ENCODE measurements at places on chromosomes 16 and 17. TPM values are rescaled to one million over a fixed set of nuclear protein-coding genes. Genes with fewer than 3 reads are reported as not detected.

DNA sequence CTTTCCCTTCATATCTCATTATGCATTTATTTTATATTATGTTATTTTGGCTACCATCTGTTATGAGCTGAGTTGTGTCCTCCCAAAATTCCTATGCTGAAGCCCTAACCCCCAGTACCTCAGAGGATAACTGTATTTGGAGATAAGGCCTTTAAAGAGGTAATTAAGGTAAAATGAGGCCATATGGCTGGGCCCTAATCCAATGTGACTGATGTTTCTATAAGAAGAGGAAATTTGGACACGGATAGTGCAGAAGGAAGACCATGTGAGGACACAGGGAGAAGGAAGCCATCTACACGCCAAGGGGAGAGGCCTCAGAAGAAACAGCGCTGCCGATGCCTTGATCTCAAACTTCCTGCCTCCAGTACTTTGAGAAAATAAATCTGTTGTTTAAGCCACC, 557.7 kb upstream of the CDH5 start:
- H3K4me3 ChIP-seq: no peak overlapping the region
- no peaks in the 10 kb centered on the region for H3K36me3 ChIP-seq
- no peak overlapping the region for H3K27ac ChIP-seq
- H3K27me3 ChIP-seq: no peaks in the 10 kb centered on the region

DNA sequence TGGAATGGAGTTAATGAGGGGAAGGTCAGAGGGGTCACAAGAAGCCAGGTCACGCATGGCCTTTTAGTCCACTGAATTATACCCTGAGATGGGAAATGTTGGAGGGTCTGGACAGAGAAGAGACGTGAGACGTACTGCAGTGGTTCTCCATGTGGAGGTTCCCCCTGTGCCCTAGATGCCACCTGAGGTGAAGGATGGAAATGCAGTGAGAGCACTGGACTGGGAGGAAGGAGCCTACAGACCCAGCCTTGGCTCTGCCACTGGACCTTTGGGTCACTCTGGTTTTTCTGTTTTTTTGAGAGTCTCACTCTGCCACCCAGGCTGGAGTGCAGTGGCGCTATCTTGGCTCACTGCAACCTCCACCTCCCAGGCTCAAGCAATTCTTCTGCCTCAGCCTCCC, 1.8 kb upstream of the PLSCR3 start:
- peaks cover 3% of the 10 kb centered on the region for H3K36me3 ChIP-seq
- no peak overlapping the region for H3K4me3 ChIP-seq
- H3K27me3 ChIP-seq: no peaks in the 10 kb centered on the region

Gene CD7
- total RNA-seq: 320 TPM

Gene CX3CL1
- not detected for total RNA-seq

- no peak for DNase-seq
- peaks cover 2% of the 10 kb centered on the region for H3K4me1 ChIP-seq
- no peak overlapping the region for H3K27ac ChIP-seq
- no peaks in the 10 kb centered on the region for H3K36me3 ChIP-seq
- H3K27me3 ChIP-seq: peaks cover 25% of the 10 kb centered on the region
Measured at GRCh38 chr16:48052731-48053417, 102.9 kb downstream of the ABCC12 start.

Gene LITAFD
- not detected for total RNA-seq

DNA sequence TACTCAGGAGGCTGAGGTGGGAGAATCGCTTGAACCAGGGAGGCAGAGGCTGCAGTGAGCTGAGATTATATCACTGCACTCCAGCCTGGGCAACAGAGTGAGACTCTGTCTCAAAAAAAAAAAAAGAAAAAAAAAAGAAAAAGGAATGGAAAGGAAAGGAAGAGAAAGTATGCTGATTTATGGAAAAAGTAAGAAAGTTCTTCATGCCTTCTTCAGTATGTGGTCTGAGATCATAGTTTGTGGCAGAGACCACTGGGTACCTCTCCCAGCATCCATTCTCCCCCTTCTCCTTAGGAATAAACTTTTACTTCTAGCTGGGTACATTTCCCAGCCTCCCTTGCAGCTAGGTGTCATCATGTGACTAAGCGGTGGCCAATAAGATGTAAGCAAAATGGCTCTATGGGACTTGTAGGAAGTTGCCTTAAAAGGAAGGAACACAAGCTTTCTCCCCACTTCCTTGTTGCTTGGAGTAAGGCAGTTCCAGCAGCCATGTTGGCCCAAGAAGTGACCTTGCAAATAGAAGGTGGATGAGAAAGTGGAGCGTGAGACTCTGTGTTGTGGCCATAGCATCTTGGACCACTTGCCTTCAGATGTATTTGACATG, 26.1 kb upstream of the XPO6 start:
- H3K27me3 ChIP-seq: peaks cover 5% of the 10 kb centered on the region
- H3K4me1 ChIP-seq: no peaks in the 10 kb centered on the region
- H3K27ac ChIP-seq: no peak overlapping the region
- DNase-seq: no peak
- no peak overlapping the region for H3K4me3 ChIP-seq

Gene PYDC1
- not detected for total RNA-seq

DNA sequence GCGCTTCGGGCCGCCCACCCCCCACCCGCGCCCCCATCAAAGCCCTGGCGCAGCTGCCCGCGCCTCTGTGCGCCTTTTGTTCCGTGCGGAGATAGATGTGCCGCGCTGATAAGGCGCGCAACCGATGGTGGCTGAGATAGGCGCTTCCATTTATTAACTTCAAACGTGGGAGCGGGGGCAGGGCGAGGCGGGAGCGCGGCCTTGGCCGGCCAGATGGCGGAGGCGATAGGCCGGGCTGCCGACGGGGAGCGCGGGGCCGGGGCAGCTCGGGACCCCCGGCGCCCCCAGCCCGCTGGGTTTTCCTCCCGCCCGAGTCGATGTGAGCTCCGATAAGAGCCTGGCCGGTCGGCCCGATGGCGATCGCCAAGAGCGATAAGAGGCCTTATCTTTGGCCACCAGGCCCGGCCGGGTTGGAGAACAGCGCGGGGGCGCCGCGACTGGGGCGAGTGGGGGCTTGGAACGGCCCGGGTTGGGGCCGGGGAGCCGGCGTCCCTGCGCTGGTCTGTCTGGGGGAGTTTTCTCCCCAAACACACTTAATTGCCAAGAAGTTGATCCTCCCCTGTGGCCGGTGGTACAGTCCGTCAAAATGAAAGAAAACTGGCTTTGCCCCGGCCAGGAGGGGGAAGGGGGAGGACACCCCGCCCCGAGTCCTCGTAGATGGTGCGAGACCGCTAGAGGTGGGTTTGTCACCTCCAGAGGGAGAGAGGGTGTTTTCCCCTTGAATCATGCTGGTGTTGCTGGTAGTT, 2.7 kb downstream of the ZFPM1 start:
- peak; percentile 72 for DNase-seq
- peaks cover 3% of the 10 kb centered on the region for H3K27me3 ChIP-seq
- peak overlapping the region; percentile 79 for H3K27ac ChIP-seq
- H3K4me3 ChIP-seq: peak overlapping the region; percentile 78

DNA sequence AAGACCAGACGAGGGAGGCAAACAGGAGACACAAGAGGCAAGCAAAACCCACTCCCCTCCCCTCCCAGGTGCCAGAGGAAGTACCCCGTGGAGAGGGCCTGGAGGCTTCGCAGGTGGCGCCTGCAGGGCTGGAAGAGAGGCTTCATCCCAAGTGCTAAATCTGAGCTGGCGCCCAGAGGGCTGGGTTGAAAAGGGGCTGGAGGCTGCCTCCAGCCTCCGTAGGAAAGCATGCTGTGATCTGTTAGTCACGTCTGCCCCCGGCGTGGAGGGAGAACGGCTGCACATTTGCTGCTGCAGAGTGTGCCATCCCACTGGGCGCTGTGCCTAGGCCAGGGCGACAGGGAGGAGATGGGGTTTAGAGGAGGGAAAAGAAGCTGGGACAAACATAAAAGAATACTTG, 16.9 kb downstream of the RPH3AL start:
- H3K4me1 ChIP-seq: peaks cover 11% of the 10 kb centered on the region
- no peak for DNase-seq
- H3K36me3 ChIP-seq: no peaks in the 10 kb centered on the region
- no peak overlapping the region for H3K27ac ChIP-seq
- H3K27me3 ChIP-seq: peaks cover 21% of the 10 kb centered on the region

Gene NDRG4
- 3.2 TPM for total RNA-seq

Gene VAC14
- total RNA-seq: 36.9 TPM

Gene NOXO1
- total RNA-seq: 0.58 TPM

DNA sequence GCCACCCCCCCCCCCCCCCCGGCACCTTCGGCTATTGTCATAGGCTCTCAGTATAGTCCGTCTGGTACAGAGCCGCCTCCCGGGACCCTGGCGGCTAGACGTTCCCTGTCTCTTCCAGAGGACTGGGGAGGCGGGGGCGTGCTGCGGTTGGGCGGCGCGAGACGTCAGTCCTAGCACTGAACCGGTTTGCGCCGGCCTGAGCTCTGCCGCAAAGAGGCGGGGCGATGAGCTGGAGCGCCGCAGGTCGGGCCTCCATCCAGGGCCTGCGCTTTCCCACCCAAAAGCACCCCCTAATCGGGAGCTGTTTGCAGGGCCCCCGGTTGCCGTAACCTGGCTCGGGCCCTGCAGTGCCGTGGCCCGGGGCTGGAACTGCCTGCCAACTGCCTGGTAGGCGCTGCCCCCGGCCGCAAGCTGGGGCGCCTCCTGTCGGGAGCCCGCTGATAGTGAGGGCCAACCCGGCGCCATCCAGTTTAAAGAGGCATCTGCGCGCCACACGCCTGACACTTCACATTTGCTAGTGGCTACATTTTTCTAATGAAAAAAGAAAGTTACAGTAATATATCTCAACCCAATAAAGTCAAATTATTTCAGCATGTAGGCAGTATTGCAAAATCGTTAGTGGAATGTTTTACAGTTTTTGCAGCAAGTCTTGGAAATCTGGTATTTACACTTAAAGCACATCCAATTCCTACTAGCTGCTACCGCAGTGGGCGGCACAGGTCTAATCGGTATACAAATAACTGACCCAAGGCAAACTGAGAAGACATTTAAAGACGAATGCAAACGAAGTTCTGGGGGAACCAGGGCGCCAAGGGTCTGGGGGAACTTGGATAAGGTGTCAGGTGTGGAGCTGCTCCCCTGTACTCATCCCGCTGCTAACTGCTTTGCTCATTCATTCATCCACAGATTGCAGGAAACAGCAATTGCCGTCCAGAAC, 753 bp upstream of the USP22 start:
- peak; percentile 96 for DNase-seq
- H3K27me3 ChIP-seq: peaks cover under 1% of the 10 kb centered on the region
- H3K36me3 ChIP-seq: peaks cover 5% of the 10 kb centered on the region
- peaks cover 22% of the 10 kb centered on the region for H3K4me1 ChIP-seq

GRCh38 chr16:81477697-81478693, 33.4 kb downstream of the CMIP start:
- H3K36me3 ChIP-seq: peaks cover 44% of the 10 kb centered on the region
- peaks cover 70% of the 10 kb centered on the region for H3K4me1 ChIP-seq
- H3K4me3 ChIP-seq: peak overlapping the region; percentile 55
- no peak for DNase-seq
- no peaks in the 10 kb centered on the region for H3K27me3 ChIP-seq
- H3K27ac ChIP-seq: peak overlapping the region; percentile 69

GRCh38 chr17:17737961-17738894, 57.0 kb downstream of the RAI1 start:
- H3K36me3 ChIP-seq: peaks cover 3% of the 10 kb centered on the region
- peak overlapping the region; percentile 81 for H3K27ac ChIP-seq
- DNase-seq: no peak
- no peaks in the 10 kb centered on the region for H3K27me3 ChIP-seq
- peaks cover 40% of the 10 kb centered on the region for H3K4me1 ChIP-seq

Gene EFNB3
- not detected for total RNA-seq

GRCh38 chr16:80583466-80583865, 42.7 kb downstream of the DYNLRB2 start:
- peaks cover 19% of the 10 kb centered on the region for H3K27me3 ChIP-seq
- H3K4me3 ChIP-seq: no peak overlapping the region
- H3K27ac ChIP-seq: no peak overlapping the region
- peaks cover 44% of the 10 kb centered on the region for H3K4me1 ChIP-seq

DNA sequence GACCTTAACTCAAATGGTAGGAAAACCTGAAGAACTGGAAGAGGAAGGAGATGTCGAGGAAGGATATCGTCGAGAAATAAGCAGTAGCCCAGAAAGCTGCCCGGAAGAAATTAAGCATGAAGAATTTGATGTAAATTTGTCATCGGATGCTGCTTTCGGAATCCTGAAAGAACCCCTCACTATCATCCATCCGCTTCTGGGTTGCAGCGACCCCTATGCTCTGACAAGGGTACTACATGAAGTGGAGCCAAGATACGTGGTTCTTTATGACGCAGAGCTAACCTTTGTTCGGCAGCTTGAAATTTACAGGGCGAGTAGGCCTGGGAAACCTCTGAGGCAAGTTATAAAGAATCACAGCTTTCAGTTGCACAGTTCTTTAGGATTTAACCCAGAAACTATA, 15.5 kb downstream of the ERCC4 start:
- H3K4me3 ChIP-seq: no peak overlapping the region
- no peaks in the 10 kb centered on the region for H3K27me3 ChIP-seq
- H3K27ac ChIP-seq: no peak overlapping the region
- H3K4me1 ChIP-seq: peaks cover 7% of the 10 kb centered on the region
- no peak for DNase-seq
- peaks cover 28% of the 10 kb centered on the region for H3K36me3 ChIP-seq

DNA sequence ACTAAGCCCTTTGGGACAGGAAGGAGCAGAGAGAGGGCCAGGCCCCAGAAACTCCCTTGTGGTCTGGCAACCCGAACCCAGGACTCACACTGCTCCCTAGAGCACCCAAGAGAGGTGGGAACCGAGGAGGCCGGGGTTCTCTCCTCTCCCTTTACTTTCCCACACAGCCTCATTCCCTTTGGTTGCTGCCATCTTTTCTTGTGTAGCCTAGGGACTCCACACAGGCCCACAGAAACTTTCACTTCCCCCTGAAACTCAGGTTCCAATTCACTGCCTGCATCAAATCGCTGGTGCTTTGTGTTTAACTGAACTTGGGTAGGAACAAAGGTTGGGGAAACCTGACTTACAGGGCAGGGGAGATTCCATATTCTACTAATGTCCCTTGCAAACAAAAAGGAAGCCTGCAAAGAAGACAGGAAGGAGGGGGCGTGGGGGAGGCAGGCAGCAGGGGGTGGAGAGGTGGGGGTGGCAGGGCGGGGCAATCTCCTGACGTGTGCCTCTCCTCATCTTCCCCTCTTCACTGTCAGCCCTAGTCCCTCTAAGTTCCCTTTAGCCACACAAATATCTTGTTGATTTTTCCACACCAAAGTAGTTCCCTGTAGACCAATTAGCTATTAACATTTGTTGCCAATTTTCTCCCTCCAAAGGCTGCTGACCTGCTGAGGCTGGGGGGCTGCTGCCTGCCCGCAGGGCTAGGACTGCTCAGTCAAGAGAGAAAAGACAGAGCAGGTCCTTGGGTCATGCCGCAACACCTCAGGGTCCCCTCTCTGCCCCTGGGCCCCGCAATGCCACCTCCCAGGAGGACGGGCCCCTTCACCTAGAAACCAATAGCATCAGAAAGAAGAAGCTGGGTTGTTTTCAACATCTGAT, 8.0 kb downstream of the ST3GAL2 start:
- H3K4me3 ChIP-seq: peak overlapping the region; percentile 72
- H3K4me1 ChIP-seq: peaks cover 51% of the 10 kb centered on the region
- DNase-seq: peak; percentile 43
- H3K27me3 ChIP-seq: no peaks in the 10 kb centered on the region
- peaks cover 15% of the 10 kb centered on the region for H3K36me3 ChIP-seq

Data from activated naive CD8-positive, alpha-beta T cell treated with anti-CD3 and anti-CD28 coated beads, Interleukin-2, amount 10 ng/mL, durations not matched to agents 7 days and 5 days (primary cell).